ENCODE measurements at places on chromosomes 6 and 20. TPM values are rescaled to one million over a fixed set of nuclear protein-coding genes. Genes with fewer than 3 reads are reported as not detected.

BPIFB1 gene
- total RNA-seq = not detected

LAMA5 gene
- 162 TPM for total RNA-seq

RAET1L gene
- total RNA-seq = not detected

PRICKLE4 gene
- total RNA-seq = 1.2 TPM

- no peak for DNase-seq
Measured at GRCh38 chr6:98639089-98639635, 195.2 kb upstream of the POU3F2 start.

DNA sequence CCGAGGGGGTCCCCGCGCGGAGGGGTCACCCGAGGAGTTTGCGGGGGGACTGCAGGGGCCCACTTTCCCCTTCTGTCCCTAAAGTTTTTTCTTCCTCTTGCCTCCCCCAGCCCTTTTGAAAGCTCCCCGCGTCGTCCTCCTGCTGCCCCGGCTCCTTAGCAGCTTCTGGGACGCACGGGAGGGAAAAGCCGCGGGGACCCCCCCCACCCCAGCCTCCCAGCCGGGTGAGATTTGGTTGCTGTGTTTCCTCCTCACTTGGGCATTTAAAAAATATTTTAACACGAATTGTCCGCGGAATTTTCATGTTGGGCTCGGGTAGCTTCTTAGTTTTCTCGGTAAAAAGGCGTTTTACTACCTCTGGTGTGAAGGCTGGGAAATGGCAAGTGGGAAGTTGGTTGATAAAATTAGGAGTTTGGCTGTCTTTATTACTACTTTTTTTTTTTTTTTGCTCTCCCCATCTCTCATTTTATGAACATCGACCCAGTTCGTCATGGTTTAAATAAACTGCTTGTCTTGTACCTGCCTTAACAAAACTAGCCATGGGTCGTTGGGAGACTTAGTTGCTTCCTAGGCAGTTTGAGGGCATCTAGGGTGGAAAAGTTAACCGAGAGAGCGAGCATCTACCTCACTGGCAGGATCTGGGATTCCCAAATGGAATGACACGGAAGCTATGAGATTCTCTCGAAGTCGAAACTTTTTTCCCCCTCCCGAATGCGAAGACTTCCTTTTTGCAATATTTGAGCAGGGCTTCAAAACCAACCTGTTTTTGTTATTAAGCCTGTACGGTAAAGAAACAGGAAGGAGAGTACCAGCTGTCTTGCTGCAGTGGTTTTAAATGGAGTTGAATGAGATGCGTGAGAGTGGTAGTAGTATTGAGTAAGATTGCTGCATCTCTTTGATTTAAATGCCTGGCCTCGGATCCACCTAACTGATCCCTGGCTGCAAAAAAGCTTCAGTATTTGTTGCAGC, 868 bp downstream of the NCOA3 start:
- peak; percentile 84 for DNase-seq

DNA sequence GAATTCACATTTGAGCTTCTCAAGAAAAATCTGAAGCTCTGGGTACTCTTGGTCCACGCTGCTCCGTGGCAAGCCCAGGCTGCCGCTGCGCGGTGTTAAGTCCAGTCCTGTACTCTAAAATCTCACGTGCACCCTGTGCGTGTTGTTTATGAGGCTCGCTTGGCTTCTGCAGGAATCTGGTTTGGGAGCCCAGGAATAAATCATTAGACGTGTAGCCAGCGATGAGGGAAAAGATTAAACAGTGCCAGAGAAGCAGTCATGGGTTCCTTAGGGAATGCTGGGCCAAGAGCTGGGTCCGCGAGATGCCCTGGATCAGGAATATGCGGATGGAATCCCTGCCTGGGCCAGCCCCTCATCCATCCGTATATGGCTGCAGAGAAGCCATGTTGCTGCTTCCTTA, 87.3 kb downstream of the KCNB1 start:
- DNase-seq = no peak

DNA sequence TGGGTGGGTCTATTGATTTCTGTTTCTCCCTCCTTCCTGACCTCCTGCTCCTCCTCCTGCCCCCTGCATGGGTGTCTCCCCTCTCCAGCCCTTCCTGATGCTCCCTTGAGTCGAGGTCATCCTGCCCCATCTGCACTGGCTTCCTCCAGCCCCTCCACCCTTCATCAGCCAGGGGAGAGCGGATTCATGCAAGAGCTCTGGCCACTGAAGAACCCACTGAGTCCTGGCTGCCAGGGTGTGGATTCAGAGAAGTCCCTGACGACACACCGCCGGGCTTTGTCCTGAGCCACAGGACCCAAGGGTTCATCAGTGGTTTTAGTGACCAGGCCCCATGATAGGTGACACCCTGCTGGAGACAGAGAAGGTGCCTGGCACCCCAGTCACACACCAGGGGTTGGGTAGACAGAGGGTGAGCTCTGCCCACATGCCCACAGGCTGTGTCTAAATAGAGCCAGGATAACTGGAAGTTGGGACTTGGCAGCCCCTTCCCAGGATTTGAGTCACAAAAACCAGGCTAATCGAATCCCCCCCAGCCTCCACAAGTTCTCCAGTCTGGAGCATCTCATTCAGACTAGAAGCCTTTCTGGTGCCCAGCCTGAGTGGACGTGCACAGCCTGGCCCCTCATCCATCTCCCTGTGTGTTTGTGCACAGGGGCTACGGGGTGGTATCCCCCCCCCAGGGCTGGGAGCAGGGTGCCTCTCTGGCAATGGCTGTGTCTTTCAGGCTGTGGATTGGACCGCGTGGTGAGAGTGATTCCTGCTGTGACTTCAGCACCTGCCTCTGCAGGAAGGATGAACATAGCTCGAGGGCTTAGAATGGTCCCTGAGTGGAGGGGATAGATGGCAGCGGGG, 1.2 kb downstream of the GFRA4 start:
- DNase-seq = no peak

DNA sequence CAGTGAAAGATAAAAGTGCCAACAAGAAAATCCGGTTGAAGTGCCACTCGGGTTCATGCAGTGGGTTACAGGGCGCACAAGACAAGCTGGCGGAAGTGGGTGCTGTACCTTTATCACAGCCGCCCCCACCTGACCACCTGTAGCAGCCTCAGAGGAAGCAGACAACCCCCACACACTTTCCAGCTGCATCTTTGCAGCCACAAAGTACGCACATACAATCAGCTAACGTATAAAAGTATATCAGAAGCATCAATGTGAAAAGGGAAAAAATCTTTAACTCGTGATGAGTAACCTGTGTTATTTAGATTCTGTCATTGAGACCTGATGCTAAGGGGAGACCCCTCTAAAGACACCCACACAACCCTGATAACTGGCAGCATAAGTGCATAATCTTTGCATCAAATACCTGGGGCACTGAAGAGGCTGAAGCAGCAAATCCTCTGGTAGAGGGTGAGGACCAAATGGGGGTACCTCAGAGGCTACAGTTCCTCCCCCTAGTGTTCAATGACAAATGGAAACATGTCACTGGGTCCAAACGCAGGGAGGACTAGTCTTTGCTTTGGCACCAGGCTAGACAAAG, 22.1 kb downstream of the BACH2 start:
- peak; percentile 84 for DNase-seq

GRCh38 chr6:111087106-111087835, at the start of gene SLC16A10:
Gene SLC16A10, plus strand, starts transcription at chr6:111087503. Its CDS starts 250 bp downstream, at chr6:111087753.
- no peak for DNase-seq

DNA sequence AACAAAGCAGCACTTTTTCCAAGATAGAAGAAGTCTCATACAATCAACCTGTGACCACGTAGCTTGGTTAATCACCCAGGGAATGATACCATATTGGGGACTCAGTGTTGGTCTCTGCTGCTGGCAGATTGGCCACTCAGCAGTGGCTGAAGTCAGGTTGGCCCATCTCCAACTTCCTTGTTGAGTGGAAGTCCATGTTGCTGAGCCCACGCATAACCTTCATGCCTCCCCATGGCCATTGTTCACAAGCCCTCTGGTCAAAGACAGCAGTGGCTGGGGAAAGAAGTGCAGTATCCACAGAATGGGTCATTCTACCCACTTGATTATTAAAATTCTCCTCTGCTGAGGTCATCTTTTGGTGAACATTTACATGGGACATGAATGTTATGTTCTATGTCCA, 38.5 kb downstream of the PKIB start:
- DNase-seq = no peak

Data from OCI-LY7 (cell line).